ENCODE measurements at places on chromosomes 16 and 17.

GRCh38 chr16:75169899-75170405 is 21.6 kb downstream of the ZFP1 start:
- no peak for DNase-seq

- peak; percentile 70 for DNase-seq
These were observed 2.1 kb upstream of the EPOP start for GRCh38 chr17:38676706-38677504.

GRCh38 chr17:16442141-16442540 is 26.8 kb downstream of the TRPV2 start:
- no peak for DNase-seq

- no peak for DNase-seq
These were observed 1.8 kb upstream of the UBTF start for GRCh38 chr17:44221084-44221861.

- no peak for DNase-seq
These were observed 173.3 kb upstream of the CACNG5 start for GRCh38 chr17:66661411-66662256.

- DNase-seq: no peak
These were observed 39.5 kb upstream of the CIBAR2 start for GRCh38 chr16:85151603-85152413.

- no peak for DNase-seq
These were observed 727.4 kb upstream of the CA10 start for GRCh38 chr17:52885882-52886281.

DNA sequence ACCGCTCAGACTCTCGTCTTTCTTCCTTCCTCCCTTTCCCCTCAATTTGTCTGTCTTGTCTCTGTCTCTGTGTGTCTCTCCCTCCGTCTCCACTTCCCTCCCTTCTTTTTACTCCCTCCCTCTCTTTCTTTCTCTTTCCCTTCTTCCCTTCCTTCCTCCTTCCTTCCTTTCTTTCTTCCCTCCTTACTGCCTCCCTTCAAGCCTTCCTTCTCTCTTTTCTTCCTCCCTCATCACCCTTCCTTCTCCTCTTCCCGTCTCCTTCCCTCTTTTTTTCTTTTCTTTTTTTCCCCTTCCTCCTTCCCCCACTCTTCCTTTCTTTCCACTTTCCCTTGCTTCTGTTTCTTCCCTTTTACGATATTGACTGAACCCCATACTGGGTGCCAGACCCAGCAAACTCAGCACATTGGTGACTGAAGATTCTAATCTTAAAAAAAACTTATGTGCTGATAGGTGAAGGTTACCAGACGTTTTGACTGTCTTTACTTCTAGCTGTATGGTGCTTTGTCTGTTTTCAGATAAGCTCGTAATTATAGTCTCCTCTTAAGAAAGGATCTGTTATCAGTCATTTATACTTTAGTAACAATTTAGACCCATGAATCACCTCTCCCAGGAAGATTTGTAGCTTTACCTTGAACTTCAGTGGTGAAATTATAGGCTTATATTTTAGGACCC is 481 bp upstream of the BRD7 start:
- no peak for DNase-seq

- DNase-seq: no peak
These were observed 321.5 kb downstream of the MAP2K4 start for GRCh38 chr17:12342161-12342560.

DNA sequence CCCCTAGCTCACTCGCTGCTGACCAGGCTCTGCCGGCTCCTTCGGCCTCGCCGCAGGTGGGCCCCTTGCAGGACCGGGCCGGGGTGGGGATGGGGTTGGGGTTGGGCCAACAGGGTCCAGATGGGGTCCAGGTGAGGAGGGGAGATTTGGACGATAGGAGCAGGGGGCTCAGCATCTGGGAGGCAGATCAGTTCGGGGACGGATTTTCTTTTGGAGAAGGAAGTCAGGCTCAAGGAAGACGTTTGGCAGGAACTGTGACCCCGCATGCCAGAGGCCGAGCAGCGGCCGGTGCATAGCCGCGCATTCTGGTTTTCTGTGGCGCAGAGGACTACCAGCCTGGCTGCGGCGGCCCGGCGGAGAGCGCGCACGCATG is 845 bp upstream of the ALDOA start:
- no peak for DNase-seq

DNA sequence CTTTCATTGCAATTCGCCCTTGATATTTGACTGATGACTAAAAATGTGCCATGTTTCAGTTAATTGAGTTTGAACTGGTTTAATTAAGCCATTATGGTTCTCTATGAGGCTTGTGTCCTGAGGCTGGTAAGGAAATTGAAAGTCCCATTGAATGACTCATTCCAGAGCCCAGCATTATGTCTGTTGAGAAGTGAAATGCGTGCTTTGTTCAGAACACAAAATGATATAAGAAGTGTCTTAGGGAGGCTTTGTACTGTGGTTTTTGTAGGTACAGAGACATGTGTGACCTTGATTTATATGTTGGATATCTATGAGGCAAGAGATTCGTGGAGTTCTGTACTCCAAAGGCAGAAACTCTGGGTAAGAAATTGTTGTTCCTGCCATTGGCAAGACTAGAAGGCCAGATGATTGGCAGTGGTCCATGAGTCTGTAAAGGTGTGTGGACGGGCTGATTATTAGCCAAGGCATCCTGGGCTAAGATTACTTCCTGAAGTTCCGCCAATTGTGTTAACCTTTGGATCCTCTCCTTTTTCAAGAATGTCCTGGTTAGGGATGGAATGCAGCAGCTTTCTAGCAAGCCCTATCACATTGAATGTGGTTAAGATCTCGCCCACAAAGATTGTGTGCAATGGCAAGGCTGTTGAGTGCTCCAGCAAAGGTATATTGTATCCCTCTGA is 103.7 kb downstream of the NPIPB5 start:
- DNase-seq: no peak

- no peak for DNase-seq
These were observed 11.3 kb upstream of the CYTH1 start for GRCh38 chr17:78793415-78793814.

- DNase-seq: no peak
These were observed 592.5 kb upstream of the CA10 start for GRCh38 chr17:52751051-52751450.

DNA sequence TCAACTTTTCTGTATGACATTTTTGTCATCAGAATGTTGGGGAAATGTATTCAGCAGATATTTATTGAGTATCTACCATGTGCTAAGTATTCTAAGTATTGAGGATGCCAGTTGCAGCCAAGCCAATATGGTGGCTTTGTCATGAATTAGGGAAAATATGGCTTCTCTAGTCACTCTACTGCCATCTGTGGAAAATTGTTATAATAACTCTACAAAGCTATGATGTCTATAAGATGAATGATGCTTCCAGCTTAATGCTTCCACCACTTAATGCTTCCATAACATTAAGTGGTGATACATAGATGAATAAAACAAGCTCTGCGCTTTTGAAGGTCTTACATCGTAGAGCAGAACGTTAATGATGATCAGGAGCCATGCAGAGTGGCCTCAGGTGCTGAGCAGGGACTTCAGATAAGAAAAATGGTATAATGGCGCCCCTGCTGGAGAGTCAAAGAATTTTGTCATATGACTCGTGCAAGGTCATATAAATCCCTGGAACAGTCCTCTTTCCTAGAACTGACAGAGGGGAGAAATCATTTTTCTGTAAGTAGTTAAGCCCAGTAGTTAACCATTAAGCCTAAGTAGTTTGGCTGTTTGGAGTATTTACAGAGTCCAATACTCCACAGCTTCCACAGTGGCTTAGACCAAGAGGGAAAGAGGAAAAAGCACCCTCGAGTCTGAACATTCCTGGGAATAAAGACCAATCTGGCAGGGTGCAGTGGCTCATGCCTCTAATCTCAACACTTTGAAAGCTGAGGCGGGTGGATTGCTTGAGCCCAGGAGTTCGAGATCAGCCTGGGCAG is 2.7 kb upstream of the TMIGD1 start:
- peak; percentile 38 for DNase-seq

DNA sequence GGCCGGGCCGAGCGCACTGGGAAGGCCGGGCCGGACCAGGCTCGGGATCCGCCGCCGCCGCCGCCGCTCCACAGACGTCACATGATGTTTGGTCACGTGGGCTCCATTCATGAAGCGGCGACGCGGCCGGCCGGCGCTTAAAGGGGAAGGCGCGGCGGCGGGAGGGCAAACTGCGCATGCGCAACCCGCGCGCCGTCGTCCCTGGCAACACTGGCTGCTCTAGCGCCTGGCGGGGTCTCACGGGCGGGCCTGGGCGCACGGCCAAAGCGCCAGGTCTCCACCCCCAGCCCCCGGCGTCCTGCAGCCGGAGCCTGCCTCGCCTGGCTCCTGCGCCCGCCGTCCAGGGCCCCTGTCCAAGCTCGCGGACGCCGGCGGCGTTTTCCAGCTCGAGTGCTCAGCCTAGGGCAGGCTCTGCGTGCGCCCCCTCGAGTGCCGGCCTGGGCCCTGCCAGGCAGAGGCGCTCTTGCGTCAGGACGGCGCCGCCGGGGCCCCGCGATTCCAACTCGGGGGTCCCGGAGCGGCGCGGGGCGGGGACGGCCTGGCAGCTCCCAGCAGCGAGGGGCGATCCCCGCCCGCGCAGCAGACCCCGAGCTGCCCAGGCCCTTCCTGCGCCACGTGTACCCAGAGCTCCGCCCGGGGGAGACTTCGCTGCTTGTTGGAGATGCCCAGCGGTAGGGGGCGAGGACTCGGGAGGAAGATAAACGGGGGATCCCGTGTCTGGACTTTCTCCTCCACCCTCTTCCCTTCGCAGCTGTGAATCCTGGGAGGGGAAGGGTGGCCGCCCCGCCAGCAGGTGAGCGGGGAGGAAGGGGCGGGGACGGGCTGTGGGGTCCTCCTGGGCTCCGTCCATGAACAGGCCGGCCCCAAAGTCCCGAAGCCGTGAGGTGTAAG is at the start of gene MAFG:
Gene MAFG, minus strand, starts transcription at position 83 of the 891 bp plus-strand sequence. CDS start 4,550 bp downstream, outside the sequence.
- peak; percentile 73 for DNase-seq

- no peak for DNase-seq
These were observed 243.2 kb upstream of the MON1B start for GRCh38 chr16:76947749-76948148.

- no peak for DNase-seq
These were observed 19.7 kb downstream of the G6PC1 start for GRCh38 chr17:42920106-42920900.

DNA sequence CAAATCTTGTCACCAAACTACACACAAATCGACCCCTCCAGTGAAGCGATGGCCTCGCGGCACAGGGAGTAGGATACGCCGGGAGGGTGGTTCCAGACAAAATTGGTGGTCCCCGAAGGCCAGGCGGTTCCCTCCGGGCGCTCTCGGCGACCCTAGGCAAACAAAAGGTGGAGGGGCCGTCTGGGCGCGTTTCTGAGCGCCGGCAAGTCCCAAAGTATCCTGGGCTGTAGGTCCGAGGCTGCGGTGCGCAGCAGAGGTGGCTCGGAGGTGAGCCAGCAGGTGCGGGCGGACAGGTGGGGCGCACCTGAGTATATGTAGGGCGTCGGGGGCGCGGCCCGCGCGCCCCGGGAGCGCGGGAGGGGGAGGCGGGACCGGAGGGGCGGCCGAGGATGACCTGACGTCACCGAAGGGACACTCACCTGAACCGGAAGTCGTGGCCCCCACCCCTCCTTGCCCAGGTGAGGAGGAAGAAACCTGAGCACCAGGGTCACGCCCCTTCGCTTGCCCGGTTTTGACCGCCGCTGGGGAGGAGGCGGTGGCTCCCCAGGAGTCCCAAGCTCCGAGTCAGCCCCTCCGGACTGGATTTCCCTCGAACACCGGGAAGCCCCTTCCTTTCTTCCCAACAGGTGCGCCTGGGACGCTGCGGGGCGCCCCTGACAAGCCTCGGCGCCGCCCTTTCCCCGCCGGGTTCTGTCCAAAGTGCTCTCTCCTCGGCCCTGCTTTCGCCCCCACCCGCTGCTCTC is at the start of gene CLDN7:
Gene CLDN7, minus strand, starts transcription at position 287 of the 743 bp plus-strand sequence. CDS start 435 bp downstream, outside the sequence.
- no peak for DNase-seq

DNA sequence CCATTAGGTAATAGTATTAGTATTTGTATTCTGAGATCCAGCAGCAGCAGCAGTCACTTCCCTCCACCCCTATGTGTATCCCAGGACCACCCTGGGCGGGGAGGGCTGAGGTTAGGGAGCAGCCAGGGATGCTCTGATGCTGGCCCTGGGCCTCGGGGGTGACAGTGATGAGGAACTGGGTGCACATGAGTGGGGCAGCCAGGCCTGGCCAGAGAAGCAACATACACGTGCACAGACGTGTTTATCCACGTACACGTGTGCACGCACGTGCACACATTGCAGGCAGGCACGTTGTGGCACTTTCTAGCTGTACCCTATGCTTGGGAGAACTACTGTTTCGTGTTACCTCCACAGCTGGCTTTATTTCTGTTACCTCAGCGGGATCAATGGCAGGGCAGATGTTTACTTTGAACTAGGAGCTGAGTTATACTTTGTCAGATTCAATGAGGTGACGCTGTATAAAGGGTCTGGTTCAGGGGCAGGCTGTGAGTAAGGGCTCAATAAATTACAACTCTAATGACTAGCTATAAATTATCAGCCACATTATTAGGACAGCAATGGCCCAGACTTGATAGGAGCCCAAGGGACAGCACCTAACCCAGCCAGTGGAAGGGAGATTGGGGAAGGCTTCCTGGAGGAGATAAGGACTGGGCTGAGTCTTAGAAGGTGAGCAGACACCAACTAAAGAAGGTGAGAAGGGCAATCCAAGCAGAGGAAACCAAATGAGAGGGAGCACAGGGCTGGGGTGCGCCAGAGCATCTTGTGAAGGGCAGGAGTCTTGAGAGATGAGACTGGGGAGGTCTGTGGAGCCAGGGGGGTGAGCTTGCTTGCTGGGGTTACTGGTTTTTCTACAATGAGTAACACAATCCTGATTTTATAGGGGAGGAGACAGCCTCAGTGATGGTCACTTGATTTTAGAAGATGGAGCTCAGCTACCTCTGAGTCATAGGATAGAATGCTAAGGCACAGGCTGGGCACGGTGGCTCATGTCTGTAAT is 22.4 kb upstream of the CA4 start:
- no peak for DNase-seq

DNA sequence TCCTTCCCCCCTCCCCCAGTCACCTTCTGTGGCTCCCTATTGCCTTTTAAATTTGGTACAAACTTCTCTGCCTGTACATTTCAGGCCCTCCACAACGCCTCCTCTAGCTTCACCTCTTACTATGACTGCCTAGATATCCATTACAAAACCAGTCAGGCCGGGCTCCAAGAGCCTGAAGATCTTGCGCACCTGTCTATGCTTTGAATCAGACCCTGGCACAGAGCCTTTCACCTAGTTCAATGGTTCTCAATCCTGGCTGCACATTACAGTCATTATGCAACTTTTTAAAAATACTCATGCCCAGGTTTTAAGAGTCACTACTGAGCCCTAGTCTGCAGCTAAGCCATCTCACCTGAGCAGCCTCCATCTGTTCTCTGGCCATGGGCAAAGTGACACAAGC is 1.6 kb upstream of the GAS7 start:
- DNase-seq: no peak

Data from stimulated activated CD8-positive, alpha-beta memory T cell treated with anti-CD3 and anti-CD28 coated beads, Interleukin-15, amount 100 ng/mL, for 1 hour (primary cell).